Fibroblast of lung (primary cell): ENCODE measurements at places on chromosomes 1 and 21. TPM values are rescaled to one million over a fixed set of nuclear protein-coding genes. Genes with fewer than 3 reads are reported as not detected.

GRCh38 chr1:31614414-31615005 is 3.0 kb upstream of the HCRTR1 start:
- DNase-seq = no peak

DNA sequence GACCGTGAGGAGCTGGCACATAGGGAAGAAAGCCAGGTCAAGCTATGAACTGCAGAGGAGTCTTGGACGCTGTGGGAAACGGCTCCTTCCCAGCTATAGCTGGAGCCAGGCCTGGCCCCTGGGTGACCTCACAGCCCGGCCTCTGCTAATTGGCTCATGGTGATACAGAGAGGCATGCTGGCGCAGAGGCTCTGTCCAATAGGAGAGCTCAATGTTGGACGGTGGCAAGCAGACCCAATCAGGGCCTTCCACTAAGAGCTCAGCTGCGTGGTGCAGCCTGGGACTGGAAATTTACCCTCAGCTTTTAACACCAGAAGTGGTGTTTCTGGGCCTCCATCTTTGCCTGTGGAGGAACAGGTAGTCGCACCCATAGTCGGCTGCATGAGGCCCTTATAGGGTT is 64.4 kb upstream of the GRHL3 start:
- DNase-seq = no peak

GRCh38 chr1:183582021-183582713 is 8.1 kb downstream of the NCF2 start:
- DNase-seq = no peak

NBPF4 gene
- total RNA-seq = not detected in 2 replicates
